Naive thymus-derived CD8-positive, alpha-beta T cell (primary cell): ENCODE measurements at places on chromosomes 7 and 10. TPM values are rescaled to one million over a fixed set of nuclear protein-coding genes. Genes with fewer than 3 reads are reported as not detected.

Gene GCK
- 0.58 TPM for total RNA-seq

Gene RBAK
- total RNA-seq: 22.8 TPM

Gene TAS2R5
- total RNA-seq: 5.2 TPM

Gene PSMC2
- 68.8 TPM for total RNA-seq

DNA sequence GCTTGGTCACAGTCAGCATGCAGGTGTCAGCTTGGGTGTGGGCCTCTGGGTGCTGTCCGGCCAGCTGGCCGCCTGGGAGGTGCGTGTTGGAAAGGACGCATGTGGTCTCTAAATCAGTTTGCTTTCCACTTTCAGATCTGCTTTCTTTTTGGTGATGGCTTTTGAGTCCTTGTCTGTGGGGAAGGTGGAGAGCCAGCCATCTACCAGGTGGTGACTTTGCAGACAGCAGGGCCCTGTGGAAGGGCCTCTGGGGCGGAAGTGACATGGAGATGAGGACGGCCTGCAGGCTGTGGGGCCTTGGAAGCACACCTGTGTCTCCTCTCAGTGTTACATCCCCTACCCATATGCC, 59.4 kb downstream of the WDR37 start:
- no peak for DNase-seq

- no peak for DNase-seq
These were observed 73.8 kb downstream of the RBM20 start for GRCh38 chr10:110717781-110718589.

- no peak for DNase-seq
These were observed 88.6 kb downstream of the GFRA1 start for GRCh38 chr10:116184512-116184794.

- DNase-seq: no peak
These were observed 58.1 kb downstream of the NRP1 start for GRCh38 chr10:33276282-33276923.

GRCh38 chr7:56493704-56494450, 377.7 kb upstream of the NUPR2 start:
- DNase-seq: no peak
